Kidney (tissue), 22 donors: ENCODE measurements at places on chromosomes 7 and 10.

DNA sequence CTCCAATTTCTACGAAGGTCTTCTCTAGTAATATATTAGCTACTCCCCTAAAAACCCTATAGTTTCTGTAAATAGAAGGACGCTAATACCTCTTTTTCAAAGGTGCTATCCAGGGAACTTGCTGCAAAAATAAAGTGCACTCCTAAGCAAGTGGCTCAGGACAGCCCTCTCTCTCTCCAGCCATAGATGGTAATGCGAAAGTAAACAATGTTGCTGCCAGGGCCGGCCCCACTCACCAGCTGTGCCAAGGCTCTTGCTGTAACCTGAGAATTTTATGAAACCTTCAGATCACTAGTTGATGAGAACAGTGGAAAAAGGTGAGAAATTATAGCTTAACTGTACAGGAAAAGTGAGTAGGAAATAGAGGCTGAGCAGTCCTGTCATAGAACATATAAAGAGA lies 10.9 kb upstream of the TAS2R39 start:
- peak; percentile 32 for DNase-seq

- DNase-seq: no peak
Measured at GRCh38 chr7:116726713-116727431, 54.9 kb downstream of the MET start.

- peak; percentile 55 for DNase-seq
Measured at GRCh38 chr10:520402-520787, 169.1 kb downstream of the DIP2C start.

- no peak for DNase-seq
Measured at GRCh38 chr7:151416112-151416940, 6.5 kb upstream of the WDR86 start.

- DNase-seq: peak; percentile 78
Measured at GRCh38 chr10:34885898-34886297, 70.8 kb upstream of the PARD3 start.

GRCh38 chr10:37490266-37490665 lies 364.9 kb downstream of the ANKRD30A start:
- no peak for DNase-seq

DNA sequence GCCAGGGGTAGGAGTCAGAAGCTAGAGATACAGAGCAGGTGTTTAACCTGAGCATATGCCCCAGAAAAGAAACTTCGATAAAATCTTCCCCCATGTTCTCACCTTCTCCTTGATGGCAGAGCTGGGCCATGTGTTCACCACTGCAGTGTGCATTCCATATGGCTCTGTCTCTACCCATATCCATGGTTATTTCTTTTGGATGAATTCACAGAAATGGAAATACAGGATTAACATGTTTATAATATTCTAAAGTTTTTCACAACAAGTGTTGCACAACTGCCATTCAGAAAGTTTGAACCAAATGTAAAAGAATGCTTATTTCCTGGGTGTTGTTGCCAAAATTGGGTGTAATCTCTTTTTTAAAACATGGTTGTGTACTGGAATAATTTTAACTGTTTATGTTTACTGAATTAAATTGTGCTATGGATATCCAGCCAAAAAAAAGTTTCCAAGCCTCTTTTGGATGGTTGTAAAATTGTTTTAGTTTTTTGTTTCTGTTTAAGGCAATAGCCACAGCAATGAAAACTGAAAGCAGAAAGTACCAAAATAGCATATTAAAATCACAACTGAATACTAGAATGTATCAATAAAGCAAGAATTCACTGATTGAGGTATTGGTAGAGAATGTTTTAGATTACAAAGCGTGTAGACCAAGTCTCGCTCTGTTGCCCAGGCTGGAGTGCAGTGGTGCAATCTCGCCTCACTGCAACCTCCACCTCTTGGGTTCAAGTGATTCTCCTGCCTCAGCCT lies 19.9 kb upstream of the CCNY start:
- no peak for DNase-seq

GRCh38 chr7:139043823-139044812 lies 8.3 kb upstream of the ZC3HAV1L start:
- peak; percentile 73 for DNase-seq

DNA sequence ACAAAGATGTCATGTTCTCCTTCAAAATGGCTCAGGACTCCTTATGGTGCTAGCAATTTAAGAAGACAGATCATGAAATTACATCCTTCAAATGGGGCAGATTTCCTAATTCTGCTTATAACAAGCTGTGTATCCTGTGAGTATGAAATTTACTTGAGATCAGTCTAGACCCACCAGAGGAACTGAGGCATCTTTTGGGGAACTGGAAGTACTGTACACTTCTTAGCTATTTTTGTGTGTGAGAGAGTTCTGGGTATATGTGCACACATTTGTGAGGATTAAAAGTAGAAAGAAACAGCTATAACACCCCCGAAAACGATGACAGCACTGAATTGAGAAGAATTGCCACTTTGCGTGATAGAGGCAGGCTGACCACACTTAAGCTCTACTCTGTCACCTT lies 187.0 kb upstream of the CCDC6 start:
- DNase-seq: no peak

- DNase-seq: no peak
Measured at GRCh38 chr7:128311013-128311412, 32.7 kb downstream of the RBM28 start.

GRCh38 chr10:10527861-10528562 lies 489.7 kb upstream of the CELF2 start:
- no peak for DNase-seq

- DNase-seq: no peak
Measured at GRCh38 chr10:86057708-86058107, 308.9 kb downstream of the GRID1 start.

DNA sequence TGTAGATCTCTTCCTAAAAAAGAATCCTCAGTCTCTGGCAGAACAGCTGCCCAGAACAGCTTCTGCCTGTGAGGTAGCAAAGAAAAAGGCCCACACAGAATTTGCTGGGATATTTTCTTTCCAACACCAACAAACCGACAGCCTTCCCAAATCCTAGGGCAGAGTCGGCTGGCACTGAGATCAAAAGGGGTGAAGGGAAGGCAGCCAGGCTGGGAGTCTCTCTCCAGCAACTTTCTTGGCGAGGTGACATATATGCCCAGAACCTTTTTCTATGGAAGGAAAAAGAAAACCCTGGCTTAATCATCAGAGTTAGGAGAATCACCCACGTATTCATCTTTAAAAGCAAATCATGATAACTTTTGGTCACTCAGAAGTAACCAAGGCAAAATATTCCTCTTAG lies 279.6 kb downstream of the DNAJB6 start:
- DNase-seq: no peak

GRCh38 chr10:93065675-93066543 lies 5.3 kb downstream of the CYP26C1 start:
- no peak for DNase-seq

- DNase-seq: peak; percentile 87
Measured at GRCh38 chr7:111735661-111736551, 173.6 kb upstream of the IMMP2L start.
